ACHN (cell line): ENCODE measurements at places on chromosomes 2 and 18.

GRCh38 chr2:170101789-170102188 lies 76.2 kb upstream of the MYO3B start:
- no peak for DNase-seq

- DNase-seq: no peak
Observed at GRCh38 chr2:19710230-19710629, 191.6 kb downstream of the TTC32 start.

DNA sequence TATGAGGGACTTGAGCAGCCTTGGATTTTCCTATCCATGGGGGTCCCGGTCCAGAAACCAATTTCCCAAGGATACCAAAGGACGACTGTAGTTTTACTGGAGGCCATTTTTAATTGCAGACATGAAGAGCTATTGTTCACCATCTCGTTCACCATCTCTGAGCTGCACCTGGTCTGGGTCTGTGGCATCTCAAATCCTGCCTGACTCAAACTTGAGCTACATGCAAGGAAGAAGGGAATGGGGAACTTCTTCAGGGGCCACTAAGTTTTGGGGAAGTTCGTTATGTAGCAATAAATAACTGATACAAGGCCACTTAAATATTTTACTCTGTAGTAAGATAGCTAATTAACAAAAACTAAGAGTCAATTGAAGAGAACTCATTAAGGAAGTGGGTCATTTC lies 2.1 kb upstream of the SMCHD1 start:
- no peak for DNase-seq

- DNase-seq: no peak
Observed at GRCh38 chr2:127208313-127208712, 11.8 kb downstream of the CYP27C1 start.

- no peak for DNase-seq
Observed at GRCh38 chr2:197615016-197615652, 60.3 kb downstream of the RFTN2 start.

GRCh38 chr2:157181234-157181633 lies 76.3 kb upstream of the GALNT5 start:
- DNase-seq: no peak

GRCh38 chr18:59865241-59865986 lies 34.4 kb upstream of the PMAIP1 start:
- DNase-seq: no peak

- DNase-seq: peak; percentile 12
Observed at GRCh38 chr18:53864770-53865169, 359.7 kb downstream of the MBD2 start.
